Thoracic aorta (tissue), 2 donors: ENCODE measurements at places on chromosomes 5 and 9. TPM values are rescaled to one million over a fixed set of nuclear protein-coding genes. Genes with fewer than 3 reads are reported as not detected.

Gene KCNN2
- total RNA-seq = not detected

Gene HSPA4
- total RNA-seq = 59.0 TPM

Gene XPA
- total RNA-seq = 23.2 TPM

- no peak overlapping the region for H3K27ac ChIP-seq
- H3K27me3 ChIP-seq = no peaks in the 10 kb centered on the region
- H3K4me3 ChIP-seq = no peak overlapping the region
- H3K4me1 ChIP-seq = no peaks in the 10 kb centered on the region
- no peak for DNase-seq
- no peaks in the 10 kb centered on the region for H3K36me3 ChIP-seq
Measured at GRCh38 chr9:82124090-82124489, 135.5 kb downstream of the SPATA31D1 start.

- H3K4me1 ChIP-seq = no peaks in the 10 kb centered on the region
- H3K4me3 ChIP-seq = no peak overlapping the region
- H3K27me3 ChIP-seq = no peaks in the 10 kb centered on the region
Measured at GRCh38 chr5:156312897-156313694, 13.9 kb upstream of the SGCD start.

DNA sequence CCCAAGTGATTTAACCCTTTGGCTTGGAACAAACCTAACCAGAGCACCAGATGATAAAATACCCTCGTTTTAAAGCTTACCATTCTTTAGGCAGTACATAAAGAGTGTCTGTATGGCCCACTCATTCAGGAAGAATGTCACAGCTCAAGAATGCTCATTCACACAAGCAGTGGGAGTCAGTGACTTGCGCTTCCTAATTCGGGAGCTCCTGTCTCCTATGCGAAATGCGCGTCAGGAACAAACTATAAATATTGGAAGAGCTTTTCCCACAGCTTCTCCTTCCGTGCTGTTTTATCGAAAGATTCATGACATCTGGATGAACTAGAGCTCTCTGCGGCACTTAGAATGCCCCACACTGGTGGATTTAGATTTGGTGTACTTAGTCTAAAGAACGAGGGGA is 66.6 kb downstream of the NTRK2 start:
- no peaks in the 10 kb centered on the region for H3K36me3 ChIP-seq
- no peak overlapping the region for H3K4me3 ChIP-seq
- H3K27me3 ChIP-seq = no peaks in the 10 kb centered on the region
- no peak for DNase-seq

- no peaks in the 10 kb centered on the region for H3K4me1 ChIP-seq
- DNase-seq = no peak
- H3K36me3 ChIP-seq = no peaks in the 10 kb centered on the region
- no peaks in the 10 kb centered on the region for H3K27me3 ChIP-seq
- H3K27ac ChIP-seq = no peak overlapping the region
- no peak overlapping the region for H3K4me3 ChIP-seq
Measured at GRCh38 chr5:99586878-99587277, 658.1 kb upstream of the CHD1 start.

- peaks cover 15% of the 10 kb centered on the region for H3K4me1 ChIP-seq
- H3K27me3 ChIP-seq = no peaks in the 10 kb centered on the region
- peak overlapping the region; percentile 51 for H3K27ac ChIP-seq
- H3K36me3 ChIP-seq = no peaks in the 10 kb centered on the region
- no peak for DNase-seq
Measured at GRCh38 chr5:169301386-169301934, 521 bp upstream of the SLIT3 start.

DNA sequence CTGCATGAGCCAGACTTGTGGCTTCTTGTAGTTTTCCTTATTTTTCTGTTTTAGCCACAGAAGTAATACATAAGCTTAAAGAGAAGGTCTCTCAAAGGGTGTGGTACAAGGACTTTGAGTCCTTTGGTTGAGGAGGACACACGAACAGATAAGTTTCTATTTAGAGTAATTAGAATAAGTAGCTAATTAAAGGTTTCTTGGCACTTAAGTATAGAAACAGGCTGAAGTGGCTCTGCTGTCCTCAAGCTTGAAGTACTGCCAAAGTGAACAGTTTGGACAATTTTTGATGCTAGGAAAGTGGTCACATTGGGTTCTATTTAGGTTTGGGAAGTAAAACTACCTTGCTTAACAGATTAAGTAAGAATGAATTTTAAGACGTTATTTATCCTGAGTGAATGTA is 278.3 kb upstream of the MPDZ start:
- no peak overlapping the region for H3K27ac ChIP-seq
- no peaks in the 10 kb centered on the region for H3K27me3 ChIP-seq
- no peak overlapping the region for H3K4me3 ChIP-seq

DNA sequence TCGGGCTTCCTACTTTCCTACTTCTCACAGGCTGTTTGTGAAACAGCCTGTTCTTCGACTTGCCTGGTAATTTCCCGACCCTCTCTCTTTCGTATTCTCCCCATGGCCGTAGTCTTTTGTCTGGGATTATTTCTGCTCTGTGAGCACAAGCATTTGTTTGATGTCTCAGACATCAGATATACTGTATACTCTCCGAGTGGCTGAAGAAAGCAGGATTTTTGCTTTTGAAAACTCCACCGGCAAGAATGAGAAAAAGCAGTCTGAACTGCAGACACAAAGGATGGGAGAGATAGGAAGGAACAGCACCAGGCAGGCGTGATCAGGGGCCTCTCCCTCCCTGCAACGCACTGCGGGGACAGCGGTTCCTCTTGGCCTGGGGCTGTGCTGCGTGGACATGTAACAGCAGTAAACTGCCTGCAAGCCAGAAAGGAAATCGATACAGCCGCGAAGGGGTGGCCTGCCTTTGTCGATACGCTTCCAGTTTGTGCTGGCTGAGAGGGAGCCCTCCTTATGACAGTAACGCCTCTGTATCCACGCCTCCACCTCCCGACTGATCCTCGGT is 313.9 kb upstream of the TLE4 start:
- H3K4me1 ChIP-seq = peaks cover 6% of the 10 kb centered on the region
- no peaks in the 10 kb centered on the region for H3K27me3 ChIP-seq
- no peak for DNase-seq
- H3K4me3 ChIP-seq = no peak overlapping the region
- no peaks in the 10 kb centered on the region for H3K36me3 ChIP-seq
